ENCODE measurements at places on chromosomes 4 and X.

- no peak for DNase-seq
These were observed 51.7 kb downstream of the JAKMIP1 start for GRCh38 chr4:6148506-6149205.

DNA sequence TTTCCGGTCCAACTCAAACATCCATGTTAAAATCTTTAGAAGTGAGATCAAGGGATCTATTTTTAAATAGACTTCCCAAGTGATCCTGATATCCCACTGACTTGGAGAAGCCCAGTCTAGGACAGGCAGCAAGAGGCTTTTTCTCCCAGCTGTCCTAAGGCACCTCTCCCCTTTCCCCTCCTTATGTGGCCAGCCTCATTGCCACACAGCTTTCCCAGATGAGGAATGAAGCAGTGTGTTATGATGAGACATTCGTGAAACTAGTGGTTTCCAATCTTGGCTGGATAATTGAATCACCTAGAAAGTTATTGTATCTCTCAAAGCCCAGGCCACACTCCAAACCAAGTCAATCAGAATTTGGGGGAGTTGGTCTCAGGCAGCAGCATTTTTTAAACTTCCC, 16.8 kb upstream of the HSD17B13 start:
- no peak for DNase-seq

DNA sequence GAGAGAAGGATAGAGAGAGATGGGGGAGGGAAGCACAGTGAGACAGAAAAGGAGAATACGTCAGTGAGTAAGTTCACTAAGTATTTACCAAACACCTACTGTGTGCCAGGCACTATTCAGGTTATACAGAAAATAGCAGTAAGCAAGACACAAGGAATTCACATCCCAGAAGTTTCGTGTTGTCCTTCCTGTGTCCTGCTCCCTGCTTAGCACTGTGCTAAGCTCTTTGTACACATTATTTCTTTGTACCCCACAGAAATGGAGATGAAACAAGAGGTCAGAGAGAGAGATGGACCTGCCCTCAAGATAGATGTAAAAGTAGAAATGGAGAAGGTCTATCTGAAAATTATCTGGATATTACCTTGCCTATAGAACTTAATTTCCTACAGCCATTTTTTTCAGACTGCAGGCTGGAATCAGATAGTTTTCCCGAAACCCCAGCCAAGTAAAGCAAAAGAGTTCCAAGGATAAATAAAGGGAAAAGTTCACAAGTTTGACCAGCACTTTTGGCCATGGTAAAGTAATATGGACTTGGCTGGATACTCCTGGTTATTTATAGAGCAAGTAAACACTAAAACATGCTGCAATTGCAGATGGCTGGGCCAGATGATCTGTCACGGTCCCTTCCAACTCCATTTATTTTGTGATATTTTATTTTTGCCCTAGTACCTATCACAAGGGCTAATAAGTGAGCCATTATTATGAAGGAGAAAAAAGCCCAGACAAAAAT, 353.7 kb upstream of the SLC7A11 start:
- no peak for DNase-seq

- DNase-seq: no peak
These were observed 209.4 kb upstream of the ATP6AP2 start for GRCh38 chrX:40371376-40371775.

DNA sequence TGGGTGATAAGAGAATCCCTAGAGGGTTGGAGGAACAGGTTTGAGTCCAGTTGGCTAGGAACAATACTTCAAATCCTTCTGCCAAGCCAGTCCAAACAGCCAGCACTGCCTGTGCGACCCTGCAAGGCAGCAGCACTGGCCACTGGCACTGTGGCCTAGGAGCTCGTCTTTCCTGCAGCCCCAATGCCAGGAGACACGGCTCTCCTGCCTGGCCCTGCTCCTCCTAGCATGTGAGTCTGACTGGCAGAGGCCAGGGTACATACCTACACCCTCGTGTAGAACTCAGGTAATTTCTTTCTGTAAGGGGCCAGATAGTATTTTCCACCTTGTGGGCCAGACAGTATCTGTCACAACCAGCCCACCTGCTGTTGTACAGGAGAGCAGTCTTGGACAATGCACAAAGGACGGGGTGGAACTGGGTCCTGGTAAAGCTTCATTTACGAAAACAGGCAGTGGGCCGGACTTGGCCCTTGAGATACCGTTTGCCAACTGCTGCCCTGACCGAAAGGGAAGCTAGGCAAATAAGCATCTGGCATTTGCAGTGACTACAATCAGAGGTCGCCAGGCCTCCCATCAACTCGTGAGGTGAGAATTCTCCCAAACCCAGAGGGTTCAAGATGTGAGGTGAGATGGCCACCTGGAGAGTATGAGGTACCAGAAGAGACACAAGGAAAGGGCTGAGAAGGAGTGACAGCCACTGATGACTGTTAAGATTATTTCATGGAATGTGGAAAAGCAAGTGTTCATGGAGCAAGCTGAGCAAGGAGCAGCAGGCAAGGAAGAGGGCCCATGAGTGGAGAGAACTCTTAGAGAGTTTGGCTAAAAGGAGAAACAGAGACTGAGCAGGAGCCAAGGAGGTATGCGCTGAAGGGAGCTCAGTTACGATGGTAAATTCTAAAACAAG, 29.8 kb upstream of the IRAK1 start:
- DNase-seq: no peak

DNA sequence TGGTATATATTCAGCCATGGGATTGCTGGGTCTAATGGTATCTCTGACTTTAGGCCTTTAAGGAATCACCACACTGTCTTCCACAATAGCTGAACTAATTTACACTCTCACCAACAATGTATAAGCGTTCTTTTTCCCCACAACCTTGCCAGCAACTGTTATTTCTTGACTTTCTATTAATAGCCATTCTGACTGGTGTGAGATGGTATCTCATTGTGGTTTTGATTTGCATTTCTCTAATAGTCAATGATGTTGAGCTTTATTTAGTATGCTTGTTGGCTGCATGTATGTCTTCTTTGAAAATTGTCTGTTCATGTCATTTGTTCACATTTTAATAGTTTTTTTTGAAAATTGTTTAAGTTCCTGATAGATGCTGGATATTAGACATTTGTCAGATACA, 235.2 kb downstream of the HEPH start:
- no peak for DNase-seq

GRCh38 chr4:153728660-153729059, 31.2 kb downstream of the RNF175 start:
- DNase-seq: no peak

DNA sequence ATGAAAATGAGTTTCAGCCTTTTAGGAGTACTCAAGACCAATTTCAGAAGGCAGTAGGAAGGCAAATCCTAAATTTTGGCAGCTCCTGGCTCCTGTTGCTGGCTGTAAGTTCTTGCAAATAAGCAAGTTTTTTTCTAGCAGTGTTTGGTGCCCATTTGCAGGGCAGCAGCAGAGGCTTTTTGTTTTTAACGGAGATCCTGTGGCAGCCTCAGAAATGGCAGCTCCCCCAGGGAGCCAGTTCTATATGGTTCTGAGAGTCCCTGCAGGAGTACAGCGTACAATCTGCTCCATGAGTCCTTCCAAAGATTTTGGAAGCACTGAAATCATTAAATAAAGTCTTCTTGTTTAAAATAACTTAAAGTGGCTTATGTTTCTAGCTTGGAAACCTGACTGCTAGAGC, 171.9 kb downstream of the NDST4 start:
- no peak for DNase-seq

GRCh38 chr4:32884198-32884597, 2164.0 kb downstream of the PCDH7 start:
- no peak for DNase-seq

DNA sequence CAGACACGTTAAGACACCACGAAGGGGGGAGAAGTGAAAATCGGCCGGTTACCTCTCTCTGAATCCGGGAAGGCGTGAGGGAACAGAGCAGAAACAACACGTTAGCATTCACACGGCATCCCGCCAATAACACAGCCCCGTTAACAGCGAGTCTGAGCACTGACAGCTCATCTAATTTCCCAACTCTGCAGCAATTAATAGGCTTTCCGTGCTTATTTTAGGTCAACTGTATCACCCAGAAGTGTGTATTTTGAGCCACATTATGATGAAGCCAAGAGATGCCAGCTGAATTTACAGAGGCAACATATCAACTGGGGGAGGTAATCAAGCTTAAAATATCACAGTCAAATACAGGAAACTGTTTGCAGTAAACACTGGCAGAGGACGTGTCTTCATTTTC, 92.6 kb downstream of the NSUN7 start:
- DNase-seq: no peak

DNA sequence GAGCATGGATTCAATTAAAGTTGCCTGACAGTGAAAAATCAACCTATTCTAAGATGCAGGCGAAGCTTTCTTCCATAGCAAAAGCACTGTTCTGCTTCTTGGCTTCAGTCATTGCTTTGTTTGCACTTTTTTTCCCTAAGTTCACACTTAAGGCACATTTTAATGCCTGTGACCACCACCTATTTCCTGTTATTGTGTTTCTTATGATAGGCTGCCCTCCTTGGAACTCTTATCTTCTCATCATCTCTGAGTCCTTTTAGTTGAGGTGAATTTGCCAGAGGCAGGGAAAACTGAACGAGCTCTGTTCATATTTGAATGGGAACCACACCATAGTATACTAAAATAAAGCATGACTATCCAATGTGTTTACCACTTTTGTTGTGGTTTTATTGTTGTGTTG, 119.8 kb downstream of the SPCS3 start:
- DNase-seq: no peak

DNA sequence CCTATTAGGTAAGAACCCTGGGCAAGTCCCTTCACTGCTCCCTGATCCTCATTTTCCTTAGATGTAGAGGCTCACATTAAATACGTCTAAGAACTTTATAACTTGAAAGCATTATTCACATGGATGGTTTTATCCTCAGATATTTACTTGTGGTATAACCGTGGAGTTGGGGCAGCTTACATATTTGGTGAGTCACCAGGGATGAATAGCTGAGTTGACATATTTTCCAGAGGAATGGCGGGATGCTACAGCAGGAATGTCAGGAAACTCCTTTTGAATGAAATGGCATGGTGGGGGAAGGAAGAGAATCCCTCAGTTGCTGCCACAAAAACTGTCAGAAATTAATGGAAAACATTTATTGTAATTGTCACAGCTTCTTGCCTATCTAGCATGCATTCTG, 165.3 kb upstream of the RPS6KA3 start:
- no peak for DNase-seq

DNA sequence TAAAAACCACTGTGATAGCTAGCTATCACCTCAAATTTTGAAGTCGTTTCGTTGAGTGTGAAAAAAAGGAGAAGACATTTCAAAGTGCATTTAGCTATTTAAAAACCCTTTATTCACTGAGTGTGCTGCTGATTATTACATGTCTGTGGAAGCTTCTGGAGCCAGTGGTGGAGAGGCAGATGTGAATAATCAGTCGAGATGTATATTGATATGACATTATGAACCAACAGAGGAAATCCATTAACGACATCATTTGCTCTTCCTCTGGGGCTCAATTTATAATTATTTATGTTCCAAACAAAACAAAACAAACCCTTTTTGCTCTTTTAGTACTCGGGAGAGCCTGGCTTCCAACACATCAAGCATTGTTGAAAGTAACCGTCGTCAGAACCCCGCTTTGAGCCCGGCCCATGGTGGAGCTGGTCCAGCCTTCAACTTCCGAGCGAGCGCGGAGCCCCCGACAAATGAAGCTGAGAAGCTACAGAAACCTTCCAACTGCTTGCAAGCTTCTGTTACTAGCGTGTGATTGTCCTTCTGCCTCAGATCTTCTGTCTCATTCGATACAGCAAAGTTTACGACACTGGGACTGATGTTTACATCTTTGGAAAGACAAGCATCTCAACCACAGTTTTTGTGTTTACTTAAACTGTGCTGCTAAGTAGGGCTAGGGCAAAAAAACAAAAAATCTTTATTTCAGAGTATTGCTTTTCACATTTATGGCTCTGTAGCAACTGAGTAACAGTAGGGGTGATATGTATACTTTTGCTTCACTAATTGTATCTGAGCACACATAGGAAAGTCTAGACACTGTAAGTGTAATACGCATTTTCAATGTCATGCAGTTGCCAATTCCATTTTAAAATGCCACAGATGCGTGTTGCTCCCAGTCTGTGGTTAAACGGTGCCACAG, 111.9 kb downstream of the STOX2 start:
- DNase-seq: no peak
